ENCODE measurements at places on chromosomes 4 and X. TPM values are rescaled to one million over a fixed set of nuclear protein-coding genes. Genes with fewer than 3 reads are reported as not detected.
A peak's percentile ranks its signal among the peaks of the same experiment; 100 is the strongest.

The MMRN1 gene
- 28.9 TPM for total RNA-seq

The ZCCHC12 gene
- total RNA-seq: not detected

The PPP1R2C gene
- total RNA-seq: not detected

The ARMCX4 gene
- total RNA-seq: 16.0 TPM

DNA sequence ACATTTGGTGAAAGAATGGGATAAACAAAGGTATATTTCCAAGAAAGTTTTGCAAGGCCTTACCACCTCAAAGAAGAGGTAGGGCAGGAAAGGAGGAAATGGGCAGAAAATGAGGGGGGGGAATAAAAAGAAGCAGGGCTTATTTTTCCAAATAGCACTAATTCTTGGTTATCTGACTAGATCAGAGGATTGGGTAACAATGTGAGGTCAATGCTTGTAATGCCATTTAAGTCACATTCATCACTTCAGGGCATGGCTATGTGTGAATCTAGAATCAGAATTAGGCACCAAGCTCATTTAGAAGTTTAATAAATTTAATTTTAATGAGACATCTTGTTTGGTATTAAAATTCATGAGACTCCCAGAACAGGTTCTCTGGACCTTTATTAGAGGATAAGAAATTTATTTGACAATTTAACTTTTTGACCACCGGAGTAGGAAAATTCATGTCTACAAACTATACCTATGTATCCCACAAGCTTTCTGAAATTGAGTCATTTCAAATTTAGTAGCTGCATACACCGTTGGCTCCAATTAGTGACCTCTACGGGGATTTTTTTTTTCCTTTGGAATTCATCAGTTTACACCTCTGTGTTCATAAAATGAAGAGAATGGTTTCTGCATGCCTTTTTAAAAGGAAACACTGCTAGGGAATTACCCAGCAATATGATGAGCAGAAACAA, 1.4 kb upstream of the STS start:
- H3K27ac ChIP-seq: no peak overlapping the region
- H3K4me3 ChIP-seq: no peak overlapping the region
- H3K27me3 ChIP-seq: no peaks in the 10 kb centered on the region
- no peaks in the 10 kb centered on the region for H3K36me3 ChIP-seq
- peaks cover 12% of the 10 kb centered on the region for H3K4me1 ChIP-seq
- DNase-seq: no peak

DNA sequence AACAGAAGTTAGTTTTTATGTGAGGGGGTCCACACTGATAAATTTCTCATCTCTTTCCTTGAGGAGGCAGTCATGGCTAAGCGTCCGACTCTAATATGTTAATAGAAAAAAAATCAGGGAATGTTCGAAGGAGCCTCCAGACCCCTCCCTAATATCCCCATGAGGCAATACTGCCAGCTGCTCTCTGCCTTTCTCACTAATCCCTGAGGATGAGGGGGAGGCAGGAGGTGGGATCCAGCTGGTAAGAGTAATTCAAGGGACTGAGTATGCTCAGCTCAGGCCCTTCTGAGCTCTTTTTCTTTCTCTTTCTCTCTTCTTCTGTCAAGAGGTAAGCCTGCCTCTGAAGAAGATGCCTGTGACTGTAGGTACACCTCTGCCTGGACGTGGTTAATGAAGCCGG, 51.7 kb downstream of the PIR start:
- no peak overlapping the region for H3K27ac ChIP-seq
- H3K27me3 ChIP-seq: peaks cover 2% of the 10 kb centered on the region
- no peaks in the 10 kb centered on the region for H3K36me3 ChIP-seq
- H3K4me3 ChIP-seq: no peak overlapping the region
- H3K4me1 ChIP-seq: no peaks in the 10 kb centered on the region
- DNase-seq: no peak

- H3K4me3 ChIP-seq: no peak overlapping the region
- no peaks in the 10 kb centered on the region for H3K4me1 ChIP-seq
- no peak overlapping the region for H3K27ac ChIP-seq
- no peak for DNase-seq
- H3K36me3 ChIP-seq: no peaks in the 10 kb centered on the region
- H3K27me3 ChIP-seq: no peaks in the 10 kb centered on the region
These were observed 67.4 kb upstream of the PCDH18 start for GRCh38 chr4:137599734-137600133.

GRCh38 chr4:110371016-110371770, 104.8 kb upstream of the ENPEP start:
- DNase-seq: no peak
- no peaks in the 10 kb centered on the region for H3K36me3 ChIP-seq
- no peak overlapping the region for H3K27ac ChIP-seq
- no peaks in the 10 kb centered on the region for H3K27me3 ChIP-seq

GRCh38 chr4:88178626-88179231, 20.3 kb upstream of the ABCG2 start:
- H3K27me3 ChIP-seq: no peaks in the 10 kb centered on the region
- DNase-seq: no peak
- no peak overlapping the region for H3K4me3 ChIP-seq
- no peak overlapping the region for H3K27ac ChIP-seq

DNA sequence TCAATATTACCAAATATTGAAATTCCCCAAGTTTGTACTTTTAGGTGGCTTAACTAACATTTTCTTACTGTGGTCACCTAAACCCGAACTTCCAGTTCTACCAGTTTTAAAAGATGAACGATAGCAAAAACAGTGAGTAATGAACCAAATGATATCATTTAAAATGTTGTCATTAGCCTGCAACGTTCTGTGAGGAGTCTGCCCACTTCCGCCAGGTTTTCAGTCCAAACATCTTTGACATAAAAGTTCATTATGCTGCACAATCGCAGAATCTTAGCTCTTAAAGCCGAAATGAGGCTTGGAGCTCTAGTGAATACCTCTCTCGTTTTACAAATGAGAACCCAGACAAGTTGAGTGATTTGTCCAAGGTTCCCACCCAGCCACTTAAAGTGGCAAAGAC, 762 bp downstream of the PIGA start:
- peak overlapping the region; percentile 72 for H3K4me3 ChIP-seq
- H3K27ac ChIP-seq: peak overlapping the region; percentile 80
- no peaks in the 10 kb centered on the region for H3K4me1 ChIP-seq
- peaks cover 17% of the 10 kb centered on the region for H3K27me3 ChIP-seq

- no peak overlapping the region for H3K4me3 ChIP-seq
- no peaks in the 10 kb centered on the region for H3K36me3 ChIP-seq
- no peak for DNase-seq
- H3K4me1 ChIP-seq: no peaks in the 10 kb centered on the region
- H3K27me3 ChIP-seq: no peaks in the 10 kb centered on the region
- no peak overlapping the region for H3K27ac ChIP-seq
These were observed 32.1 kb upstream of the BEND2 start for GRCh38 chrX:18252644-18253359.

DNA sequence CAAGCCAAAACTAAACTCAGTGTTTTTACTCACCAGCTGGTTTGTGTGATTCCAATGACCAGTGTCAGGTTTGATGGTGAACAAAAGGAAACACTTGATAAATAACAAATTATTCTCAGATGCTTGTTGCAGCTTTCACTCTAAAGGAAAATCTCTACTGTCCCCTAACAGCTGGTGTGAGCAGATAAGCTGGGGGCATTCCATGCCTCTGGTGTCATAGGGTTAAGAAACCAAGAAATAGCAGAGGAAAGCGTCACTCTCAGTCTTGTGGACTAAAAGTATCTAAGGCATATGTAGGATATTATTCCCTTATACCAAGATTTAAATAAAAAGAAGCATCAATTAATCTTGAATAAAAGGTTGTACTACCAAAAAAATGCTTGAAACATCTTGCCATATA, 24.3 kb downstream of the TRPC5 start:
- no peaks in the 10 kb centered on the region for H3K36me3 ChIP-seq
- no peak for DNase-seq
- no peak overlapping the region for H3K27ac ChIP-seq
- peaks cover 2% of the 10 kb centered on the region for H3K27me3 ChIP-seq

DNA sequence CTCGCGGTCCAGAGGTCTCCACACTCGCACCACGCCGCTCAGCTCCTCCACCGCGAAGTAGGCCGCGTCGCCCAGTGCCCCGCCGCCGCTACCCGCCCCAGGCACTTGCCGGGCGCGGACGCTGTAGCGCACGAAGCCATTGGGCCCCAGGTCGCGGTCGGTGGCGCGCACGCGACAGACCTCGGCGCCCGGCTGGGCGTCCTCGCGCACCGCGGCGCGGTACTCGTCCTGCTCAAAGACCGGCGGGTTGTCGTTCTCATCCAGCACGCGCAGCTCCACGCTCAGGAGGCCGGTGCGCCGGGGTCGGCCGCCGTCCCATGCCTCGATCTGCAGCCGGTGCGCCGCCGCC, 1.4 kb downstream of the DCHS2 start:
- H3K27ac ChIP-seq: no peak overlapping the region
- H3K36me3 ChIP-seq: no peaks in the 10 kb centered on the region
- no peak overlapping the region for H3K4me3 ChIP-seq
- DNase-seq: peak; percentile 53
- no peaks in the 10 kb centered on the region for H3K4me1 ChIP-seq

- no peak overlapping the region for H3K27ac ChIP-seq
- H3K27me3 ChIP-seq: no peaks in the 10 kb centered on the region
These were observed 335.2 kb downstream of the TENM3 start for GRCh38 chr4:182578402-182578801.

GRCh38 chrX:5998456-5998855, 230.2 kb downstream of the NLGN4X start:
- H3K4me1 ChIP-seq: no peaks in the 10 kb centered on the region
- DNase-seq: no peak
- no peaks in the 10 kb centered on the region for H3K36me3 ChIP-seq
- no peak overlapping the region for H3K27ac ChIP-seq
- no peak overlapping the region for H3K4me3 ChIP-seq

DNA sequence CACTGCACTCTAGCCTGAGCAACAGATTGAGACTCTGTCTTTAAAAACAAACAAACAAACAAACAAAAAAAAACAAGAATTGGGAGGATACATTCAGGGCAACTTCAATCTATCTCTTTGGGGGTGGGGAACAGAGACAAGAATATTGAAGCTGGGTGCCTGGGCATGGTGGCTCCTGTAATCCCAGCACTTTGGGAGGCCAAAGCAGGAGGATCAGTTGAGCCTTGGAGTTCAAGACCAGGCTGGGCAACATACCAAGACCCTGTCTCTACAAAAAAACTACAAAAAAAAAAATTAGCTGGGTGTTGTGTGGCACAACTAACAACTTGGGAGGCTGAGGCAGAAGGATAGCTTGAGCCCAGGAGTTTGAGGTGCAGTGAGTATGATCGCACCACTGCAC, 1.2 kb downstream of the LETM1 start:
- peak overlapping the region; percentile 58 for H3K4me3 ChIP-seq
- no peaks in the 10 kb centered on the region for H3K27me3 ChIP-seq
- H3K36me3 ChIP-seq: no peaks in the 10 kb centered on the region
- no peak for DNase-seq

- no peak overlapping the region for H3K4me3 ChIP-seq
- no peaks in the 10 kb centered on the region for H3K27me3 ChIP-seq
- DNase-seq: no peak
- H3K4me1 ChIP-seq: no peaks in the 10 kb centered on the region
These were observed 9.5 kb downstream of the GUCY1B1 start for GRCh38 chr4:155768370-155768769.

Data from kidney (tissue), 22 donors.